SHP77 (cell line): ENCODE measurements at places on chromosomes 2 and 18.

DNA sequence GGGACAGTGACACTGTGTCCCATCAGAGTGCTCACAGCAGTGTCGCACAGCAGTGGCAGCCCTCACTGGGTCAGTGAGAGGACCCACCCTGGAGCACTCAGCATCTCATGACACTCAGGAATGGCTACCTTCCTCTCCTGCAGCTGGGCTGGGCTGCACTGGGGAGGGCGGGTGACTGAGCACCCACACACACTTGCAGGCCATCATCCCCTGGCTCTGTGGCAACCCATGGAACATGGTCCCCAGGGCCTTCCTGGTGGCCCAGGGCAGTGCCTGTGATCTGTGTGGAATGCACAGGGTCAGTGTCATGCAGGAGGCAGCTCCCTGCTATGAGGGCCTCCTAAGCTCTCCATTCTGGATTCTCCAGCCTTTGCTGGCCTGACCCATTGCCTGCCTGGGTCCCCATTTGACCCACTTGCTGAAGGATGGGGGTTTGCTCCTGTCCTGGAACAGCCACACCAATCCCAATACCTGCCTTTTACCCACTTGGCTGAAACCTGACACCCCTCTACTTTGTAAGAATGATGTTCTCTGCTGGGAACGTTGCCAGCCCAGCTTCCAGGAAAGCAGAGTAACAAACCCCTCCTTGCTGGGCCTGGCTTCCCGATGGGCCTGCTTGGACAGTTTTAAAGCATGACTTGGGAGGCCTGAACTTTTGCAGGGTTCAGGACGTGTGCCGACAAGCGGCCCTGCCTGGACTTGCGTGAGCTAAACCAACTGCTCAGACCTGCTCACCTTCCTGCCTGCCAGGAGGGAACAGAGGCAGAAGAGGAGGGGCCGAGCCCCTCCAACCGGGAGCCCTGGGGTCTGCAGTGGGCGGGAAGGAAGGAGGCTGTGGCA is 13.7 kb downstream of the HS6ST1 start:
- peak; percentile 86 for DNase-seq

GRCh38 chr2:177403838-177404237 is 11.3 kb downstream of the AGPS start:
- no peak for DNase-seq

GRCh38 chr18:47735041-47735702 is 195.3 kb downstream of the SMAD2 start:
- DNase-seq, result no peak

- DNase-seq, result no peak
These were observed 136.4 kb downstream of the SCG2 start for GRCh38 chr2:223465793-223466192.

DNA sequence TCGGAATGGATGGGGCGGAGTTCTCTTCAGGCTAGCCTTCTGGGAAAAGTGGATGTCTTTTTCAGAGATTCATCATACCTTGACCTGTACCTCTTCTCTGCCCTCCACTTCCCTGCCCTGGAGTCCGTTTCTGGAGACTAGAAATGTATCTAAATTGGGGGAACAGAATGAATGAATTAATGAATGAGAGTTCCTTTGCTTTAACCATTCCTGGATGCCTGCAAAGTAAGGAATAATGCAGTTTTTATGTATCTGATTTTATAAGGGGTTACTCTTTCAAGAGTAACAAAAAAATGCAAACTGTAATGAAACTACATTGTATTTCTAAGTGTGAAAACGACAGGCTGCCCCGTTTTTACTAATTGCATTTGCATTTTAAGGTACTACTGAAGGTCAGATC is 2.0 kb downstream of the SOWAHC start:
- DNase-seq, result no peak

- no peak for DNase-seq
These were observed 9.5 kb upstream of the USP14 start for GRCh38 chr18:148841-149240.

- DNase-seq, result no peak
These were observed 40.7 kb upstream of the COBLL1 start for GRCh38 chr2:164882276-164882675.

GRCh38 chr2:55779459-55780421 is 86.1 kb upstream of the PNPT1 start:
- no peak for DNase-seq

- no peak for DNase-seq
These were observed 33.8 kb upstream of the GALNT5 start for GRCh38 chr2:157223624-157224205.

DNA sequence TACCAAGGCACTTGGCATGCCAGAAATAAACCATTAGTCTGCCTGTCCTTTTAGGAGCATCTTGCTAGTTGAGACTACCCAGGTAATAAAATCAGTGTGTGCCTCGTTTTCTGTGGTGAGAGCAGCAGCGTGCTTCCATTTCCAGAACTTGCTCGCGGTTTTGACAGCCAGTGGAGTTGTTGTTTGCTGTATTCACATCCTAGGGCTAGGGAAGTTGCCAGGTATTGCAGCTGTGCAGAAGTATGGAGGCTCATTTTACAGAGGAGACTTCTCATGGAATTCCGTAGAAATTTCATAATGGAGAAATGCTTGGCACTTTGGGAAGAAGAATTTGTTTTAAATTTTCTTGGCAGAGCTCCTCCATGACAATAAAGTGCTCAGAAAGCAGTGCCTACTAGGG is 1355.1 kb upstream of the ZEB2 start:
- no peak for DNase-seq

- no peak for DNase-seq
These were observed 64.4 kb downstream of the IKZF2 start for GRCh38 chr2:213087040-213087439.

GRCh38 chr18:33928231-33928630 is 296.5 kb downstream of the NOL4 start:
- DNase-seq, result no peak

DNA sequence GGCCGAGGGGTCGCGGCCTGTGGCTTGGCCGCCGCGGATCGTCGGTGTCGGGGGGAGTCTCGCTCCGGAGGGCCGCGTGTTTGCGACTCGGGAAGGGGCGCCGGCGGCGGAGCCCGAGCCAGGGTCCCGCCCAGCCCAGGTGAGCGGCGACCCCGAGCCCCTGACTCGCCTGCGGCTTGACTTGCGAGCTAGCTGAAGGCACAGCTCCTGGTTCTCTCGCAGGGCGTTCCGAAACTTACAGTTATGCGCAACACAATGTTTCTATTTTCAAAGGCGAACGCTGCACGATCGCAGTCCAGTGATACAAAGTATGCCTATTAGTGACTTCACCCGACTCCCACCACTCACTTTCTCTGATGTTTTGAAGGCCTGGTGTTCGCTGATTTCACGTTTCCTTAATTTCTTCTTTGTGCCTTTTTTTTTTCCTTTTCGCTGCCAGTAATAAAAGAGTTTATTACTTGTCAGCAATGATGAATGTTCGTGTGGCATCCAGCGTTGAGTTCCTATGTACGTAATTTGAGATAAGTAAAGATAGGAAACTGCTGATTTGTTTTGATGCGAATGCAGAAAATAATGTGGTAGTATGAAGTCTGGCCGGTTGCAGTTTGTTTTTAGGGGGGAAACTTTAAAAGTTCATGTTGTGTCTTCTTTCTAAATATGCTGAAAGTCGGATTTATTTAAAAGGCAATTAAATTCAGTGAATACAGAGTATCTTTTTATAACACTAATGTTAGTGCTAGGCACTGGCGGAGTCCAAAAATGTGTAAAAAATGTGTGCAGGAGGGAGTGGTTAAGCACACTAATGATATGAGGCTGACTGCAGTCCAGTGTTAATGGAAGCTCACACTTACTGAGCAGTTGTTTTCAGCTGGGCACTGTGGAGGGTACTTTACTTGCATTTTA is 706 bp downstream of the UBXN2A start:
- DNase-seq, result peak; percentile 19

GRCh38 chr2:3476321-3476984 is 42.9 kb downstream of the ADI1 start:
- DNase-seq, result no peak

DNA sequence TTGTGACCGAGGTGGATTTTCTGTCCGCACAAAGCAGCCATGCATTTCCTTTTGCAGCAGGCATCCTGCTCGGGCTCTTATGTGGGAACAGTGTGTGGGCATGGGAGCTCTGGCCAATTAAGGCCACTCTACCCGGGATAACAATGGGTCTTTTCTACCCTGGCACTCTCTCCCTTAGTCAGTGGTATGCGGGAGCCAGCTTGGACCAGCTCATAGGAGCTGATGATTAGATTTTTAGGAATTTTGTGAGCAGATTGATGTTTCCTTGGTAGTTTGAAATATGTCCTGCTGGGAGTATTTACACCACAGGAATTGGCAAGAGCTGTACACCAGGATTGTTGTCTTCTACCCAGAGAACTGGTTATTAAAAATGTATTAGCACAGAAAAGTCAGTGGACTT is 89.3 kb downstream of the SPP2 start:
- no peak for DNase-seq

DNA sequence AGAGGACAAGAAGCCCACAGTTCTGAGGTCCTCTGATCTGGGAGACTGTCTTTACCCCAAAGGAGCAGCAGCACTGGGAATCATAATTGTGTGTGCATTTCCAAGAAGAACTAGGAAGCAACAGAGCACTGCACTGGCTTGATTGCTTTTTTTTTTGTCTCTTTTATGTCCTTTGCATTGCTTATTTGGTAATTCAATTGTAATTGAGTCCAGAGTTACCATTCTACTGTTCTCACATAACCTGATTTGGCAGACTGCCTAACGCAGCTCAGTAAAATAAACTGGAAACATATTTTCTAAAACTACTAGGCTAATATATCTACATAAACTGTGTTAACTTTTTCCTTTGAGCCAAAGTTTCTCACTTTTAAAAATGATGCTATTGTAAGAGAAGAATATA is 190.3 kb upstream of the SLC8A1 start:
- no peak for DNase-seq

- DNase-seq, result peak; percentile 36
These were observed 247.0 kb downstream of the TMX3 start for GRCh38 chr18:68467957-68468356.

GRCh38 chr2:85501248-85501647 is 37.7 kb upstream of the MAT2A start:
- DNase-seq, result no peak

DNA sequence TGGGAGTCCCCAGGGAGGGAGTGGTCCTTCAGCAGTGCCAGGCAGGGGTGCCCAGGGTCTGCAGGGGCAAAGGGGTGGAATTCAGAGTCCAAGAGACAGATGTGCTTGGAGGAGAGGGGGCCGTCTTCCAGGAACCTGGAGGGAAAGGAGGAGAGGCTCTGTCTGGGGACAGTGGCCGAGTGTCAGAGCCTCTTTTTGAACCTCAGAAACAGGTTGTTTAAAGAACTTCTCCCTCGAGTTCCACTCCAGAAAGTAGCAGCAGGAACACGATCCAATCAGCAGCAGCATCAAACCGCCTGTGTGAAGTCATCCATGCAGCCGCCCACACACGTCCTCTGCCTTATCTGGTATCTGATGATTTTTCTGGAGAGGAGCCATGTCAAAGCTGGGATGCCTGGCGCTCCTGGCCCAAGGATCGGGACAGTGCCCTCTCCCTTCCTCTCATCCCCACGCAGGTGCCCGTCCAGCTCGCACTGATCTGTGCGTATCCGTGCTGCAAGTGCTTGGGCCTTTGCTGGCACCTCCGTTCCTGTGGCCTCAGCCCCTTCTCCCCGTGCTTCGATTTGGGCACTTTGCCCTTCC is 205.1 kb downstream of the NDUFA10 start:
- no peak for DNase-seq

DNA sequence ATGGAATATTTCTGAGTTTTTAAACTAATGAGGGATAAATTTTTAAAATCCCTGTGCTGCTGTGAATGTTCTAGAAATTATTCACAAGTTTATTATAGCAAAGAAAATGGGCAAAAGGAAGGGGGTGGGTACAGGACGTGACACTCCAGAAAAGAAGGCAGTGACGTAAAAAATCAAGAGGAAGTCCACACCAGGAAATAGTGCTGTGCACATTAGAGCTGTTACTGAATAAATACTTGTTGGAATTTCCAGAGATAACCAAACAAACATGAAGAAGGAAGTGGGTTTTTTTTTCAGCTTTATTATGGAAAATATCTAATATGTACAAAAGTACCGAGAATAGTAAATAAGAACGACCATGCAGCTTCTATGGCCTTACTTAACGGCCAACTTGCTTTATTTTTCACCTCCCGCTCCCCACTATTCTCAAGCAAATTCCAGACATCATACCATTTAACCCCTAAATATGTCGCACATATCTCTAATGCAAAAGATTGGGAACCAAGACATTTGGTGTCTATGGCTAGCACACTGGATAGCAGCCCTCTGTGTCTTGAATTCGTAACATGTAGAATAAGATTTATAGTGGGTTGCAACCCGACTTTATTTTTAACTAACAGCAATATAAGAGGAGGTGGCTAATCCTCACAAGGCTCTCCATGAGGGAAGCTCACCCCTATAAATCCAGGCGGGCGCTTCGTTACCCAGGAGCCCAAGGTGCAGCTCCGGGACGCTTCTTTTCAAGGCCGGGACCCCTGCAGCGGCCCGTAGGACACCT is 580 bp upstream of the NDUFV2 start:
- peak; percentile 39 for DNase-seq

DNA sequence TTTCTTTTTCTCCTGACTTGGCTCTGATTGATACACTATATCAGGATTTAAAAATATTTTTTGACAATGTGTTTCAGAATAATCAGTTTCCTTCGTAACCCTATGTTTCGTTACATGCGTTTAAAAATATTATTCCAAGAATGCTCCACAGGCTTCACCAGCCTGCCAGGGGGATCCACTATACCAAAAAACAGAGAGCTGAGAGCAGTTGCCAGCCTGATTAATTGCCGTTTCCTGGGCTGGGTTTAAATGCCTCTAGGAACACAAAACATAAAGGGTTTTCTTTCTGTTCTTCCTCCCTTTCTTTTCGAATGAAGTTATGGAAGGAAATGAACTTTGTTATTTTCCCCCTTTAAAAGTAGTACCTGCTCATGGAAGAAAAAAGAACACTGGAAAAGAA is 47.9 kb downstream of the LRRFIP1 start:
- DNase-seq, result no peak

GRCh38 chr2:6973895-6974545 is 56.8 kb downstream of the RNF144A start:
- no peak for DNase-seq

- DNase-seq, result no peak
These were observed 66.5 kb downstream of the THNSL2 start for GRCh38 chr2:88236666-88237065.
